Lung (tissue), 17 donors: ENCODE measurements at places on chromosomes 7 and 10.

GRCh38 chr10:103652599-103653281 lies 159.2 kb downstream of the NEURL1 start:
- no peak for DNase-seq

GRCh38 chr10:14385596-14386593 lies 55.2 kb upstream of the FRMD4A start:
- DNase-seq = peak; percentile 23

- no peak for DNase-seq
Observed at GRCh38 chr10:28685717-28686116, 8.4 kb downstream of the BAMBI start.

DNA sequence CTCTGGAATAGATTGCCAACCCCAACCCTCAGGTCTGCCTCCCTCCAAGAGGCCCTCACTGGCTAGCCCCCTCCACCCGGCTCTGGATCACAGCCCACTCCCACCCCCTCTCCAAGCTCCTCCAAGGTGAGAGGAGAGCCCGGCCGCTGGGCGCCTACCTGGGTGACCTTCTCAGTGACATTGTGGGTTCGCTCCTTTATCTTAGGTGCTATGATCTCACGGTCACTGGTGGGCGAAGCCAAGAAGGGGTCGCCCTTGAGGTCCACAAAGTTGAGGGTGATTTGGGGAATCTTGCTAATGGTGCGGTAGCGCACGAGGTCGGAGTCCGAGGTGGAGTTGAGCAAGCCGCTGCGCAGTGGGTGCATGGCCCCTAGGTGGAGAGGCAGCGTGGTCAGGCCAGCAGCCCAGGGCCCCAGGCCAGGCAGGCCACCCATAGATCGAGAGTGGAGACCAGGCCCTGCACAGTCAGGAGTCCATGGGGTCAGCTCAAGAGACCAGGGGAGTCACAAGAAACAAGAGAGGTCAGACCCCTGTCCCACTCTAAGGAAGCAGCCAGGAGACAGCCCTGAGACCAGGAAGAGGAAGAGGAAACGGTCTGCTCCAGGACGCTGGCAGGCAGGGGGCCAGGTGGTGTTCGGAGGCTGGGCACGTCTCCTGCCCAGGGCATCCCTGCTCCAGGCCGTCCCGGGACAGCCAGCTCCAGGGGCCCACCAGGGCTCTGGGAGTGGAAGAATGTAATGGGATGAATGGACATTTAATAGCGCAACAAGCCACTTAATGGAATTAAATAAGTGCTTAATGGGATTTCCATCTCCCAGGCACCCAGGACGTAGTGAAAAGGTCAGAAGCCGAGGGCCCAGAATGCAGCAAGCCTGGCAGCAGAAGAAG lies 20.7 kb downstream of the KCNH2 start:
- no peak for DNase-seq

DNA sequence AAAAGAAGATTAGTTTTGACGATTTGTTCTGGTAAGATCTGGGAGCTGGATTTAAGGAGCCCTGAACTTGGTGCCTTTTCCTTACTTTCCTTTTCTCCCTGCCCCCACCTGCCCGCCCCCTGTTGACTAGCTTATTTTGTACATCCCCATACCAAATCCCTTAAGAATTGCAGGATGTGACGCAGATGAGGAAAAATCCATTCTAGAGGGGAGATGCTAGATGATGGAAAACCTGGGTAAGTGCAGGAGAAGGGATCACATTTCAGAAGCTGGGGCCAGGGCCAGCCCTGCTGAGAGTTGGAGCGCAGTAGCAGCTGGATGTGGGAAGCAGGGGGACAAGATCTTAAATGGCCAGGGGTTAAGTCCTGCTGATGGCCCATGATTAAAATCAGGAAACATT lies 93.9 kb downstream of the CCDC3 start:
- no peak for DNase-seq

DNA sequence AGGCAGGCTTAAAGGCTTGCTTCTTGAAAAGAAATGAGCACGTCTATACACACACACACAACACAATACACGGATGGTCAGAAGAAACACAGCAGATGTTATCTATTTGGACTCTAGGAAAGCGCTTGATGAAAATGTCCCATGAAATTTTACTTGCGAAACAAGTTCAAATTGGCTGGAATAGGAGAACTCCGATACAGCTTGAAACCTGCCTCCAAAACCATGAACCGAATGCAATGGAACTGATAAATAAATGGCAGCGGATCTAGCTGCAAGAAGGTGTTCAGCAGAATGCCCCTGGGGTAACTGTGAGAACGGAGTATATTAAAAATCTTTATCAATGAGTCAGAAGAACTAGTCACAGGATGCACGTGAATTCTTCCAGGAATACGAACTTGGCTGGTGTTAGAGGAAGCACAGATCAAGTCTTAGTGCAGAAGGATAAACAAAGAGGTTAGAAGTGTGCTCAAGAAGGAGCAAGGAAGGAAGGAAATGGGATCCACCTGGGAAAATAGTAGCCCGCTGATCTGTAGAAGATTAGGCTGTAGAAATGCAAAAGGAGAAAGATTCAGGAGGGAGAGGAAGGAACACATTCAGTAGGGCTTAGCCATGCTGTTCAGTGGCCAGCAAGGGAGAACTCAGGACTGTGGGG lies 142.0 kb upstream of the PRKCQ start:
- DNase-seq = peak; percentile 27

DNA sequence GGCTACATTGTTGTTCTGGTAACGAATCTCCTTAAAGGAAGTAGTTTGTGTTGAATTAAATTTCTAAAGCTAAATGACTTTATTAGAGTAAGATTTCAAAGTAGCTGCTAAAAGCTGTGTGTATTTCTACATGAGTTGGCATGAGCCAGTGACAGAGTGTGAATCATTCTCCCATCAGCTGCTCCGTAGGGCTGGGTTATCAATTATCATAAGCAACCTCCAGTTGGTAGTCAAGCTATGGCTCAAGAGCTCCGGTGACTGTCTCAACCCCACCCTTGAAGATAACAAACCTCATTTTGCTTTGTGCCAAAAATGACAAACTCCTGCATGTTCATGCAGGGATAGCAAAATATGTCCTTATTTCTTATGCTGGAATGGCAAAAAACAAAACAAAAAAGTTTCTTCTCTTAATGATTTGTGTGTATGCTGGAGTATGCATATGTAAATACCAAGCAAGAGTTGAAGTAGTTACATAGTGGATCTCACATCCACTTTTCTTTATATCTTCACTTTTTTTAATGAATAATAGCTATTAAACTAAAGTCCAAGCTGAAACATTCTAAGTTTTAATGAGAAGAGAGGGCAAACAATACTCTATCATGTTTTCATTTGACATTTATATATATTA lies 249.4 kb downstream of the CACNA2D1 start:
- DNase-seq = no peak

DNA sequence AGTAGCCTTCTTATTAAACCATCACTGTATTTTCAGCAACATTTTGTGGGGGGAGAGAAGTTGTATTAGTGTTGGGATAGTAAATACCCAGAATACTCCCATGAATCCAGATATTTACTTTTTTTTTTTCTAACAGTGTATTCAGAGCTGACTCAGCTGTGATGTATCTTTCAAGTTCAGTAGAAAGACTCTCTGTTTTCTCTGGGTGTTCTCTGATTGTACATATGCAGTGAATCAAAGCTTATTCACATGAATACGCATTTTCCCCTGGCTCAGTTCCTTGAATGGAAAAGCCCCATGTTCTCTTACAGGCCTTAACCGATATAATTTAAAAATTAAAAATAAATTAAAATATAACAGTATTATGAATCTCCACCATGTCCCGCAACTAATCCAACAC lies 1.3 kb downstream of the TFPI2 start:
- no peak for DNase-seq

GRCh38 chr7:139602143-139602722 lies 78.7 kb downstream of the CLEC2L start:
- DNase-seq = no peak

GRCh38 chr7:97064972-97065587 lies 40.4 kb upstream of the DLX5 start:
- DNase-seq = peak; percentile 20

DNA sequence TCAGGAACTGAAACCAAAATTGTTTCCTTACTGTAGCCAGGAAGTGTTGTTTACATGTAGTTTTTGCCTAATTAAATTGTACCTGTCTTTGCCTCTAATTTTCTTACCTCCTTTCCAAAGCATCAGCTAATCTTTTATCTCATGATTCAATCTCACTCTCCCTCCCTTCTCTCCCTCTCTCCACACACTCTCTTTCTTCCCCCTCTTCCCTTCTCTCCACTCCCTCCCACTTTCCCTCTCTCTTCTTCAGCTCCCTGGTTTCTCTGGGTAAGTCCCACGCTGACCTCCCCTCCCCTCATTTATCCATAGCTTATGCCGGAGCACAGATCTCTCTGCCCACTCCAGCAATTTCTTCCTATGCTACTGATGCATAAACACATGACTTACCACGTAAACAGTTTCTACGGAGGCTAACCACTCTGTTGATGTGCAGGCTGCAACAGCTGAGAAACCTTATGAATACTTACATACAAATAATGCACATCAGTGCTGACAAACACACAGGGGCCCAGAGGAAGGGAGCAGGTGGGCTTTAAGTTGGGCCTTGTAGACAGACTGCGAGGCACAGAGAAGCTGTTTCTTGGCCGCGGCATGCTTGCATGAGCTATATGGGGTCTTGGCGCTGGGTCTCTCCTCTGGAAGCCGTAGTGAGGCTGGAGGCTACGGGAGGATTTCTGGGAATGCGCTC lies 174.4 kb upstream of the PLXNA4 start:
- peak; percentile 33 for DNase-seq

- DNase-seq = peak; percentile 69
Observed at GRCh38 chr10:60958892-60959601, 15.1 kb upstream of the RHOBTB1 start.

DNA sequence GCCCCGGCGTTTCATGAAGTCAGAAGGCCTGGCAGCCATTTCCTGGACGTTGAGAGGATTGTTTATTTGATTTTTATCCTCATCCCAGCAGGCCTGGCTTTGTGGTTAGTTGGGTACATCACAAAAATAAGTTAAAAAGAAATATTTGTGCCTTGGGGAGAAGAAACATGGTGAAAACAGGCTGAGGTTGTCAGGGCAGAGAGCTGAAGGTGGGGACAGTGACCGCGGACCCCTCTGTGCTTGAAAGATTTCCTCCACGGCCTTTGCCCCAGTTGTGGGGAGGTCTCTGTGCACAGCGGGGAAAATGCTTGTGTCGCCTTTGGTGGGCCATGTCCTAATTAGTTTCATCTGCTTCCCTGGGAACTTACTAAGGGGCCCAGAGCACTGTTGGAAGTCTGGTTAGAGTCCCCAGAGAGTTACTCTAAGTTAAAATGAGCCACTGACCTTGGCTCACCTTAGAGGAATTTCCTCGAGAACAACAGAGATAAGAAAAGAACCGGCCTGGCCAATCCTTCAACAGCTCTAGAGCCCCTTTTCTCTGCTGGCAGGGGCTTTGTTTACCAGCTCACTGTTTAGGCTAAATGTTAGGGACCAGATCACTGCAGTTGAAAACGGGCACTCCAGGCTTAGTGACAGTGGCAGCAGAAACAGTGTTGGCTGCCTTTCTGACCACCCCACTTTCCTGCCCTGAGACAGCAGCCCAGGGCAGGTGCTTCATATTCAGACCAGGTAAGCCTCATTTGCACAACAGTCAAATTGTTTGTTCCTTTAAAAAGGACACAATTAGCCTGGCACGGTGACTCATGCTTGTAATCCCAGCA lies 37.9 kb downstream of the CRCP start:
- DNase-seq = peak; percentile 53

DNA sequence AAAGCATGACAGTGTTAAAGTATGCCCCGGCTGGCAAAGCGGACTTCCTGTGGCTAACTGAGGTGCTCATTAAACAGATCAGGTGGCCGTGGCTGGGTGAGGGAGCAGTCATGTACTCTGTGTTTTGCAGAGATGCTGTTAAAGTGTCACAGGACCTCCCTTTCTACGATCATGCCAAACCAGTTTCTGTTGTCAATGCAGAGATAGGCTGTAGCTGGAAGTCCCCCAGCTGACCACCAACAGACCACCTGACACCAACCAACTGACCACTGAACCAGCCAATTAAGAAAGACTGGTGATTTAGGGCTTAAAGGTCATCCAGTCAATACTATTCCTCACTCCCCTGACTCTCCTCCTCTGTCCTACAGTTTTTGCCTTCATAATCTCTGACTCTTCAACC lies 431.1 kb upstream of the LRGUK start:
- DNase-seq = no peak
